ENCODE measurements at places on chromosomes 7 and 10. TPM values are rescaled to one million over a fixed set of nuclear protein-coding genes. Genes with fewer than 3 reads are reported as not detected.

GRCh38 chr10:17023386-17024298, 106.0 kb downstream of the CUBN start:
- DNase-seq, result no peak

The GPER1 gene
- 1.4 TPM for total RNA-seq

DNA sequence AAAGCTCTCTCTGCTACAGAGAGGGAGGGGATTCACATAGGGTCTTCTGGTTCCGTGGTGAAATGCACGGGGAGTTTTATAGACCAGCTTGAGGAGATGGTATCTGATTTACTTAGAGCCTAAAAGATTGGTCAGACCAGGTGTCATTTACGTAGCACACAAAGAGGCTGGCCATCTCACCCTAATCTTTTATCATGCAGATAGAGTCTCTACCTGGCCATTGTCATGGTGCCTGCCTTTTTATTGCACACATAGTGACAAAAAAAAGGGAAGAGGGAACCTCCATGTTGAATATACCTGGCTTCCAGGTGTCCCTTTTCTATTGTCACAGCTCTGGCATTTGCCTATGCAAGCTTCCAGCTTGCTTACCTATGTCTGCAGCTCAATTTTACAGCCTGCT, 1456.1 kb downstream of the GATA3 start:
- DNase-seq, result no peak

- DNase-seq, result no peak
Observed at GRCh38 chr10:69684981-69685353, 54.9 kb downstream of the FAM241B start.

The ATP5MK gene
- 320 TPM for total RNA-seq

The ZNF248 gene
- total RNA-seq, result 3.3 TPM

DNA sequence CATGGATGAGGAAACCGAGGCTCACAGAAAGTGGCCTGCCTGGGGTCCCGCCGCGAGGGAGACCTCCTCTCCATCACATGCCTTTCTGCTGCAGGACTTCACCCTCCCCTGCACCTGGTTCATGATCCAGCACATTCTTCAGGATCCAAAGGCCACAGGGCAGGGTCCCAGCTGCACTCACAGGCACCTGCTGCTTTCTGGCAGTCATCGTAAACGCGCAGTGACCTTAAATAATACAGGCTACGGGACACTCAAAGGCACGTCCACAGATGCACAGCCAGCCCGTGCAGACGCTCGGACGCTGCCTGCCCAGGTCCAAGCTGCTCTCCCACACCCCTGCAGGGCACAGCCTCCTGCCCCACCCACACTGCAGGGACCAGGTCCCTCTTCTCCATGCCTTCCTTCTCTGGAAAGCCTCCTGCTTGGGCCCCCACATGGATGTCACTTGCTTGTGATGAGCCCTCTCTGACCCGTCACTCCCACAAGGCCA, 49.9 kb downstream of the CALML3 start:
- no peak for DNase-seq

The IGFBP1 gene
- total RNA-seq, result not detected

DNA sequence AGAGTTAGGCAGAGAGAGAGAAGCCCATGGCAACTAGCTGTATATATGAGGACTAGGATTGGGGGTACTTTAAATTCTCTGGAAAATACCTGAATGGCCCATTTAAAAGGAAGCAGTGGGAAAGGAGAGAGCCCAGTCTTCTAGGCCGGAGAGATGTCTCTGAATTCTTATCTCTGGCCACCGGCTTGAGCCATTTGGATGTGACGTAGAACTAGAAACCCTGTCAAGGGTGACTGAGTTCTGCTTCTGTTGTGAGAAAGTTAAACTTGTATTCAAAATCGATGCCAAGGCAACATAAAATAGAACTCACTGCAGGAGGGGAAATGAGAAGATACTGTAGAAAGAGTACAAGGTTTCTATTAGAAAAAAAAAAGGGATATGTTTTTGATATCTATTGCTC, 6.3 kb upstream of the GSTK1 start:
- DNase-seq, result no peak

DNA sequence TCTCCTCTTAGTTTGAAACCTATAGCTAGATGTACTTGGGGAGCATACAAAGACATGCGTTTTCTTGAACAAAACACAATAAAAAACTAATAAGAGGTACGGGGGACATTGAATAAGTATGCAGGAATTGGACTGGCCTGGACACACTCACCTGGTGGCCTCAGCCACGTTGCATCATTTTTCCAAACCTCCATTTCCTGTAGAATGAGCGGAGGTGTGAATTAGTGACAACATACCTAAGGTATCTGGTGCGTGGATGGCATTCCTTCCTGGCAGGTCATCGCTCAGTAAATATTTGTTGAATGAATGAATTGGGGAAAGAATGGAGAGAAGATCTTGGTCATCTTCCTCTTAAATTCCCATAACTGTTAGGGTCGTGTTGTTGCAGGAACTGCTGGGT, 103.2 kb upstream of the CTBP2 start:
- DNase-seq, result no peak
